Prostate gland (tissue), 2 donors: ENCODE measurements at places on chromosomes 5 and 9. TPM values are rescaled to one million over a fixed set of nuclear protein-coding genes. Genes with fewer than 3 reads are reported as not detected.

SUSD3 gene
- total RNA-seq = 2.2 TPM

- H3K27ac ChIP-seq = no peak overlapping the region
- no peaks in the 10 kb centered on the region for H3K27me3 ChIP-seq
- no peaks in the 10 kb centered on the region for H3K36me3 ChIP-seq
- H3K4me3 ChIP-seq = no peak overlapping the region
- H3K4me1 ChIP-seq = no peaks in the 10 kb centered on the region
- DNase-seq = no peak
Observed at GRCh38 chr5:31235381-31235780, 41.9 kb downstream of the CDH6 start.

GRCh38 chr9:76365028-76365427 lies 29.2 kb downstream of the RFK start:
- no peak overlapping the region for H3K4me3 ChIP-seq
- no peaks in the 10 kb centered on the region for H3K27me3 ChIP-seq
- no peak overlapping the region for H3K27ac ChIP-seq
- no peaks in the 10 kb centered on the region for H3K36me3 ChIP-seq
- DNase-seq = no peak
- H3K4me1 ChIP-seq = no peaks in the 10 kb centered on the region

GRCh38 chr5:94702729-94703128 lies 84.3 kb downstream of the SLF1 start:
- H3K27ac ChIP-seq = no peak overlapping the region
- H3K36me3 ChIP-seq = no peaks in the 10 kb centered on the region
- no peaks in the 10 kb centered on the region for H3K4me1 ChIP-seq
- DNase-seq = no peak
- H3K27me3 ChIP-seq = no peaks in the 10 kb centered on the region
- no peak overlapping the region for H3K4me3 ChIP-seq

DNA sequence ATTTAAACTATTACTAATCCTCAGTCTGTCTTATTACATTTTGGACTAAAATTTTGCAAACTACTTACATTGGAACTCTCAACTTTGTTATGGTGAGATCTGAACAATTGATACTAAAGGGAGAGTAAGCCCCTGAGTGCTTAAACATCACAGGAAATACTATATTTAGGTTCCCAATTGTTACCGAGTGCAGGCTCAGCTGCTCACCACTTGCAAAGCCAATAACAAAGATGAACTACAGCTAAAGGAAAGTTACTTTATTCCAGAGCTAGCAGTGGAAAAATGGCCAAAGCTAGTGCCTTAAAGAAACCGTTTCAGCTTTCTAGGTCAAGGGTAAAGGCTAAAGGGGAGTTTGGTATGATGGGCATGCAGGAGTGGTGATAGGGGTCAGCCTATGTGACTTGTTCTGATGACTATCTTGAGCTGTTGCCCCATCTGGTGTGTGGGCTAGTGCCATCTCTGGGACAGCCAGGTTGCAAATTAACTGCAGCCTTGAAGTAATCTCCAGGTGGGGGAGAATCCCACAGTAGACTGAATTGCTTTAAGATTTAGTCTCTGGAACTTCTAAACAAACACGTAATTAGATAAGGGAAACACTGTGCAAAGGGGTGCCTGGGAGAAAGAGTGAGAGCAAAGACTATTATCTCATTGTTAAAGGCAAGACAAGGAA lies 7.8 kb upstream of the NDUFB6 start:
- no peak overlapping the region for H3K4me3 ChIP-seq
- H3K27me3 ChIP-seq = no peaks in the 10 kb centered on the region
- H3K36me3 ChIP-seq = no peaks in the 10 kb centered on the region
- no peaks in the 10 kb centered on the region for H3K4me1 ChIP-seq
- DNase-seq = no peak

- H3K36me3 ChIP-seq = no peaks in the 10 kb centered on the region
- no peak for DNase-seq
- H3K27ac ChIP-seq = no peak overlapping the region
Observed at GRCh38 chr5:58842852-58843251, 260.0 kb downstream of the RAB3C start.

- H3K27ac ChIP-seq = no peak overlapping the region
- no peaks in the 10 kb centered on the region for H3K36me3 ChIP-seq
- no peaks in the 10 kb centered on the region for H3K4me1 ChIP-seq
- H3K4me3 ChIP-seq = no peak overlapping the region
Observed at GRCh38 chr5:141747152-141748141, 65.4 kb upstream of the ARAP3 start.

DNA sequence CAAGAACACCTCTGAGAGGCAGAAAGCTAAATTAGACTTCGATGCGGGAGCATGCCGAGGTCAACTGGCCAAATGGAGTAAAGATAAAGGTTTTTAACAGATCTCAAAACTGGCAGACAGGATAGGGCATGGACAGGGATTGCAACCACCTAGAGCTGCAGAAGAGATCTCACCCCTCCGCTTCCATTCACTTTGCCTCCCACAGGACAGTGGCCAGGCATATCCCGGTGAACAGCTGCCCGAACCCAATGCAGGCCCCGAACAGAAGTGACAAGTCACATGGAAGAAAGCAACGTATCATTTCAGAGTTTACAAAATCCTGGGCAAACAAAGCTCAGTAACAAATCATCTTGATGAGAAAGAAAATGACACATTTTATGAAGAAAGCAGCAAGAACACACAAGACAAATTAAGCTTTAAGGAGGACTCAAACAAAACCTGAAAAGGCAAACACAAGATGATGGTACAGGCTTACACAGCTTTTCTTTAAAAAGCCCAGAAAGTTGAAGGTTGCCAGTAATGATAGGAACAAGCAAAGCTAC lies 18.4 kb downstream of the RNF130 start:
- H3K4me1 ChIP-seq = no peaks in the 10 kb centered on the region
- H3K4me3 ChIP-seq = no peak overlapping the region
- no peaks in the 10 kb centered on the region for H3K27me3 ChIP-seq
- no peaks in the 10 kb centered on the region for H3K36me3 ChIP-seq
- DNase-seq = no peak

GRCh38 chr9:73558471-73558870 lies 406.8 kb downstream of the ANXA1 start:
- H3K36me3 ChIP-seq = no peaks in the 10 kb centered on the region
- H3K27me3 ChIP-seq = no peaks in the 10 kb centered on the region

DNA sequence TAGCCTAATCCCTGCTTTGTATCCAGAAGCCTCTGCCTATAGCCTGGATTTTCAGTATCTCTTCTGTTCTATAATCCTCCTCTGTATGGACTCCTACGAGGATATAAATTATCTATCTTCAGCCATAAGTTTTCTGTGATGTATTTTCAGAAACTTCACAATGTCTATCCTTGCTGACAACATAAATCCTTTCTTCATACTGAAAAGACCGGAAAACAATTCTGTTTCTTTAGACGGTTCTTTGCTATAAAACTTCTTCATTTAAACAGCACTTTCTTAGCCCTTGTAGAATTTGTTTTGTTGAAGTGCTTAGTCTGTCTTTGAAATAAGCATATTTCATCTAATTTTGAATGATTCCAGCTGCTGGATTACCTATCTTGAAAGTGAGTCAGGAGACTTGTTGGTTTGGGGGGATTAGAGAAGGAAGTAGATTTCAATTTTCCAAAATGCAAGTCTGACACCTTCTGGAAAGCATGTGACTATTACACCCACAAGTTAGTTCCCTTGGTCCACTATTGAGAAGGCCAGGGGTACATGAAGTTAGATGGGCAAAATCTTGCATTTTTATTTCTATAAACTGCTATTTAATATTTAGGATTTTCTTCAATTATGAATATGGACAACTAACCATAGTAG lies 96.3 kb upstream of the RANBP3L start:
- no peaks in the 10 kb centered on the region for H3K4me1 ChIP-seq
- no peaks in the 10 kb centered on the region for H3K36me3 ChIP-seq
- H3K27me3 ChIP-seq = no peaks in the 10 kb centered on the region
- no peak overlapping the region for H3K4me3 ChIP-seq
- no peak for DNase-seq
- H3K27ac ChIP-seq = peak overlapping the region; percentile 9

DNA sequence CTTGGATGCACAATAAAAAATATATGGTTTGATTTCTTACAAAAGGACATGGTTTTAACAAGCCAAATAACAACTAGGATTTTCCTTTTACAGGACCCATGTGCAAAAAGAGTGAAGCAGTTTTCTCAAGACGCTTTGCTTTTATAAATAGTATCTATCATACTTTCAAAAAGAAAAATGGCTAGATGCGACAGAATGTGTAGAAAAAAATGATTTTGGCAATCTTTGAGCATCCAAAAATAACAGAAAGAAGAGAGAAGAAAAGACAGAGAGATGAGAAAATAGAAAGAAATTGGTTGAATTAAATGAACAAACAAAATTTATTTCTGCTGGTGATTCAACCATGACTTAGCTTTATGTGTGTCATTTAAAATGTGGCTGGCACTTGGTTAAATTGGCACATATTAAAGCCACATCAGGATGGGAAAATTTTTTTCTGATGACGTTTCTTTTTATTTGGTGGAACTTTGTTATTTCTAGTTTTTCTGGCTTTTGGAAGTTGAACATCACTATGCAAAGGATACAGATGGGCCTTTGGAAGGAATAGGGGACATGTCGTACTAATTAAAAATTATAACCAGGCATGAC lies 35.6 kb upstream of the NREP start:
- H3K4me1 ChIP-seq = no peaks in the 10 kb centered on the region
- H3K36me3 ChIP-seq = no peaks in the 10 kb centered on the region
- no peak overlapping the region for H3K27ac ChIP-seq
